ENCODE measurements at places on chromosomes 4 and X.

DNA sequence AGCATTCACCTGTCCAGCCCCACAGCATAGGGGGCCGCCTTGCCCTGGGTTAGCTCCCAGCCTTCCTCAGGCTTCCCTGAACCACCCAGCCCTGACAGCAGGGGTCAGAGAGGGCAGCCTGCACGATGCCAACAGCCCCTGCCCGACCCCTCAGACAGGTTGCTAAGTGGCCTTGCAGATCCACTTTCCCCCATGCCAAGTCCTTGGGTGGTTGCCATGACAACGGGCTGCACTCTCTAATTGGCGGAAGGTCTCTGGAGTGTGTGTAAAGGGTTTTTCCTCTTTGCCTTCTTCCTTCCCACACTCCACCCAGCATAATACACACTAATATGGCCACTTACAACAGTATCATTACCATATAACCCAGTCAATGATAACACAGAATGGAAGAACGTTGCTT lies 99.6 kb upstream of the AFAP1 start:
- DNase-seq: peak; percentile 85

- DNase-seq: no peak
Observed at GRCh38 chrX:72001471-72001870, 90.8 kb downstream of the NHSL2 start.

- DNase-seq: no peak
Observed at GRCh38 chr4:148574502-148574901, 132.3 kb upstream of the NR3C2 start.

DNA sequence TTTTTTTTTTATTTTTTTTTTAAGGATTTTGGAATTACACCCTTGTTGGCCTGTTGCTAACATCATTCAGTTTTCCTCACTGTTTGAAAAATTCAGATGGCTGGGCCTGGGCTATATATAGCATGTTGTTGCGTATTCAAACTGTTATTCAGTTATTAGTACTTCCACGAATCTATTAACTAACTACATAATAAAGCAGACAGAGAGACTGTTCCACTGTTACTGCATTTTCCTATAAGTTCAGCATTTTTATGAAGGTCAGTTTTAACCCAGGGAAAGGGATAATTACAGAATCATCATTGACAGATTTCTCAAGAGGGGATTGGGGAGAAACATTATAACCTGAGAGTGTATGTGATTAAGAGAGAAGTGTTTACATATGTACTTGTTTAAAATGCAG lies 3.1 kb downstream of the DOCK11 start:
- no peak for DNase-seq

DNA sequence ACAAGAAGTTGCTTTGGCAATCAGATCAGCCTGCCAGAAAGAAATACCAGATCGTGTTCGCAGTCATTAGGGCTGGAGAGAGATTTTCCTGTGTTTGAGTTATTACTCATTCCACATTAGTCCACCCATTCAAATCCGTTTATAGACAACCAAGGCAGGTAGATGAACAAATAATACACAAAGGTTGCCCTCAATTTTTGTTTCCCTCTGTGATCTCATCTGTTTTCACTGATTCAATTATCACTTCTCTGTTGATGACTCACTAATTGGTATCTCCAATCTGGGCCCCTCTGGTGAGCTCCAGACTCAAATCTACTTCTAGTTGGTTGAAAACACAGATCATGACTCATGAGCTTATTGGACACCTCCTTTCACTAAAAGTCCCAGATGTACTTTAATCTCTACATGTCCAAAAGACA lies 54.5 kb downstream of the CHM start:
- DNase-seq: no peak

DNA sequence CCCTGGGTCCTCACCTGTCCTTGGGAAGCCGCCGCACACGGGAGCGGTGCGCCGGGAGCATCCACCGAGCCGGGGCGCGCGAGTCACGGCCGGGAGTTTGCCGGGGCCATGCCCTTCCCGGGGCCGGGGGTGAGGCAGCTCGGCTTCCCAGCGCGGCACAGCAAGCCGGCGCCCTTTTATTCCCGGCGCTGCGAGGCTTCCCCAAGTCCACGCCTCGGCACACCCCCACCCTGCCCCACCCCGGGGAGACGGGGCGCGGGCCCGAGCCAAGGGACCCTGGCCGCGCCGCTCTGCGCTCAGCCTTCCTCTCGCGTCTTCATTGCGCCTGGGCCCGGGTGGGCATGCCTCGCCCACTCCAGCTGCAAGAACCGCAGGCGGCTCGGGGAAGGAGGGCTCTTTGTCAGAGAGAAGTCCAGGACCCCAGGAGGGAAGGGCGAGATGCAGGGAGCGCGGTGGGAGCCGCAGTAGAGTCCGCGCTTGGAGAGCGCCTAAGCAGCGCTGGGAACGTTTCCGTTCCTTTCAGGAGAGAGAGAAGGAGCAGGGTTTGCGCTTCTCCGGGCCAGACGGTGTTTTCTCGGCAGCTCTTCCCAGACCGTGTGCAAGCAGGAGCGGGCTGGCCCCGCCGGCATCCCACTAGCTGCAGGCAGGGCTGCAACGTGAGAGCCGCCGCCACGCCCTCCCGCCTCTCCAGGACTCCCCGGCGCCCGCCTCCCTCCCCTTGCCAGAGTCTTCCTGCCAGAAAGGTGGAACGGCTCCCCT lies at the start of gene MXRA5:
MXRA5 (minus strand) TSS at position 152 of the 759 bp plus-strand sequence. CDS start 2,819 bp downstream, outside the sequence.
- DNase-seq: peak; percentile 36

GRCh38 chr4:39699687-39700409 lies 1.9 kb downstream of the UBE2K start:
- DNase-seq: no peak

- no peak for DNase-seq
Observed at GRCh38 chrX:102837847-102838246, 99.2 kb upstream of the RAB40AL start.

DNA sequence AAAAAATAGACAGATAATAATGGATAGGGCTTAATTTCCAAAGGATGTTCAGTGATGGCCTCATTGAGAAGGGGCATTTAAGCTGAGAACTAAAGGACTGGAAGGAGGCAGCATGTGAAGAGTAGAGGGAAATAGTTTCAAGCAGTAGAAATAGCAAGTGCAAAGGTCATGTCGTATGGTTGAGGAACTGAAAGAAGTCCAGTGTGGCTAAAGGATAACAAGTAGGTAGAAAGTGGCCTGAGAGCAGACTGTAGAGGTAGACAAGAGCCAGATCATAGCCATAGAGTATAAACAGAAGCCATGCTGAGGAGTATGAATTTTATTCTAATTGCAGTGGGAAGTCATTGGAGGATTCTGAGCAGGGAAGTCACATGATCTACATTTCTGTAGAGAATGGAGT lies 72.3 kb downstream of the GRIA3 start:
- DNase-seq: no peak

GRCh38 chrX:134622813-134623185 lies 35.5 kb downstream of the PLAC1 start:
- no peak for DNase-seq

DNA sequence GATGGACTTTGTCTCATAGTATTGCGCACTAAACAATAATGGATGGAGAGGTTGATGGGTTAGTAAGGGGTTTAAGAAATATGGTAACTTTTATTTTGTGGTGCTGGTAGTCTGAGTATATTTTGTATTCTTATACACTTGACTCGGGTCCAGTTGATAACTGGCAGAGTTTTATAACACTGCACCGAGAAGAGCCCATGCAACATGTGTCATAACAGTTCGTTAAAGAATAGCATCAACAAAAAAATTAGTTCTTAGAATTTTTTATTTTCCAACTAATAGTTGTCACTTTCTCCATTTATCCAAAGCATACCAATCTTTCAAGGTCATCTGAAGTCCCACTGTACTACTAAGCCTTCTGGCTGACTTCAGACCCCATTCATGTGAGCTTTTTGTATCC lies 175.1 kb downstream of the SOWAHB start:
- no peak for DNase-seq

GRCh38 chr4:41318839-41319530 lies 62.3 kb downstream of the UCHL1 start:
- DNase-seq: no peak

GRCh38 chr4:4677556-4678522 lies 136.0 kb upstream of the STX18 start:
- peak; percentile 40 for DNase-seq

- DNase-seq: no peak
Observed at GRCh38 chr4:81833576-81833975, 361.9 kb upstream of the RASGEF1B start.

DNA sequence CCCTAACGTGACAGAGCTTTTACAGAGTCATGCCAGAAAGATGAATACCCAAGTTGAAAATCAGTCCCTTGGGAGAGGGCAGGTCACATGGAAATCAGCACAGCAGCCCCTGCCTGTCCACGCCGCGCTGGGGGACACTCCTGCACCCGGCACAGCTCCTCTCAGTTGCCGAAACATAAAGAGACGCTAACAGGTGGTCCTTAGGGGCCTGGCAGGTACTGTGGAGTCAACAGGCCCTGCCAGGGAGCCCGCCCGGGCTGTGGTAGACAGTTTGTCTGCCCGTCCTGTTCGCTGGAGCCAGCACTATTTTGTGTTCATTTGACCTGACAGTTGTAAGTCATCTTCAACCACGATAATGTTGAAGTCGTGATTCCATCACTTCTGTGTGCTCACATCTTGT lies 30.5 kb downstream of the NELFA start:
- DNase-seq: no peak

GRCh38 chrX:154408659-154409221 lies 314 bp downstream of the DNASE1L1 start:
- DNase-seq: no peak

- no peak for DNase-seq
Observed at GRCh38 chr4:48258845-48259397, 10.7 kb downstream of the TEC start.

- no peak for DNase-seq
Observed at GRCh38 chr4:185541251-185541727, 6.0 kb upstream of the PDLIM3 start.

- DNase-seq: no peak
Observed at GRCh38 chr4:7945709-7946380, 6.2 kb upstream of the AFAP1 start.

GRCh38 chrX:107477406-107477805 lies 28.0 kb downstream of the FRMPD3 start:
- DNase-seq: no peak

- no peak for DNase-seq
Observed at GRCh38 chr4:107210450-107211239, 174.5 kb upstream of the DKK2 start.

DNA sequence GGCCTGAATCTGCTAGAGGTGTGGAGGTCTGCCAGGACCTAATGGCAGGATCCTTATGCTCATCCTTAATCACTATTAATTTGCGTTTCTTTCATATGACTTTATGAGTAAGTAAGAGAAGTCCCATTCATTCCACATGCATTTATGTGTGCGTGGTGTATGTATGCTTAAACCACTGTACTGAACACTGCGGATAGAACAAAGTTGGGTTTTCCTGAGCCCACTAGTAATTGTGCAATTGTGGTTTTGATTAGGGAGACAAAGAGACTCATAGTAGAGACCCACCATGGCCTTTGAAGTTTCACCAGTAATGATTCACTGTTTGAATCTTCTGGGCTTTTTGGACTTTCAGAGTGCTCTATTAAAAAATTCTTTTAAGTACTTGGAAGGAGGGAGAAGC lies 498.5 kb upstream of the DIPK2B start:
- DNase-seq: no peak

DNA sequence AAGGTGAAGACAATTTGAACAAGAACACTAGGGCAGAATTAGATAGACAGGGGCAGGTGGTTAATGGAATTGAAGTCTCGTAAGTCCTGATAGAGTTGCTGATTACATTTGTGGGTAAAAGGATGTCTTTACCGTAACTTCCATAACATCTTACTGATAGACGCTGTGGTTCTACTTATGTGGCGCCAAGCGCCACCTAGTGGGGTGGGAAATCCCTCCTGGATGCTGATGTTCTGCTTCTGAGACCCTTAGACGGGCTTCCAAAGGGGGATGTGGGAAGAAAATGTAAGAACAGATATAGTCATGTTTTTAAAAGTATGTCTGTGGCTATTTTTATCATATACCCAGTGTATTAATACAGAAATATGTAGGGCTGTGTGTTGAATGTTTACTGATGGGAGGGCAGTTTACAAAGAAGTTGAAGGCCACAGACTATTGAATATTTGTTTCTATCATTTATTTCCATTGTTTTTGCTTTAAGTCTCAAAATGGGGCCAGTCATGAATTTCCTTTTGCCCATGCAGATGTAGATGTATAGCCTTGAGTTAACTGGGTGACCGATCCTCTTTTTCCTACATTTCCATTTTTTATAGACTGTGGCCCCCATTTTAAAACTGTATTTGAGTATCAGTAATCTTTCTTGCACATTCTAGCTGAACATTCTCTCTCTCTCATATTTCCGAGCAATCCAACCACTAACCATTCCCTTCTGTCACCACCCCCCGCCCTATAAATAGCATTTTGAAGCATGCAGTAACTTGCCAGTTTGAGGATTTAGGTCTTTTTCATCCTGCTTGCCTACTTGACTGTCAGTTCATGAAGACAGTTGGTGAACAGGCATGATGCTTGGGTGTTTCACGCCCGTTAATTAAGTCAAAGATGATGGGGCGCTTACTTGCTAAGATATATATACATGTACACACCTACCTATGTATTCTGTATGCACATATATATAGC lies 12.1 kb upstream of the TLR8 start:
- peak; percentile 42 for DNase-seq

- no peak for DNase-seq
Observed at GRCh38 chrX:138723301-138723700, 11.8 kb upstream of the FGF13 start.

DNA sequence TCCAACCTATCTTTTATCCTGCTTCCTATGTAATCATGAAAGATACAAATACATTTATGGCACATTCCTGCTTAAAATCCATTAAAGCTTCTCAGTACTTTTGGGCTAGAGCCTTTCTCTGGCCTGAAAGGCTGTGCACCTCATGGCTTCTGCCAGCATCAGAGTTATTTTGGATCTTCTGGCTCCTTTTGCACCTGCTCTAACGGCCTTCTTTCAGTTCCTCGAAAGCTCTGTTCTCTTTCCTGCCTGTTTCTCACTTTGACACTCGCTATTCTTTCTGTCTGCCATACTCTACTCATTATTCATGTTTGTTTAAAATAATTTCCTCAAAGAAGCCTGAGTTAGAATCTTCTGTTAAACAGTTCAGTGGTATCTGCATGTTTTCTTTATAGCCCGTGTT lies 86.0 kb downstream of the LRP2BP start:
- DNase-seq: no peak

DNA sequence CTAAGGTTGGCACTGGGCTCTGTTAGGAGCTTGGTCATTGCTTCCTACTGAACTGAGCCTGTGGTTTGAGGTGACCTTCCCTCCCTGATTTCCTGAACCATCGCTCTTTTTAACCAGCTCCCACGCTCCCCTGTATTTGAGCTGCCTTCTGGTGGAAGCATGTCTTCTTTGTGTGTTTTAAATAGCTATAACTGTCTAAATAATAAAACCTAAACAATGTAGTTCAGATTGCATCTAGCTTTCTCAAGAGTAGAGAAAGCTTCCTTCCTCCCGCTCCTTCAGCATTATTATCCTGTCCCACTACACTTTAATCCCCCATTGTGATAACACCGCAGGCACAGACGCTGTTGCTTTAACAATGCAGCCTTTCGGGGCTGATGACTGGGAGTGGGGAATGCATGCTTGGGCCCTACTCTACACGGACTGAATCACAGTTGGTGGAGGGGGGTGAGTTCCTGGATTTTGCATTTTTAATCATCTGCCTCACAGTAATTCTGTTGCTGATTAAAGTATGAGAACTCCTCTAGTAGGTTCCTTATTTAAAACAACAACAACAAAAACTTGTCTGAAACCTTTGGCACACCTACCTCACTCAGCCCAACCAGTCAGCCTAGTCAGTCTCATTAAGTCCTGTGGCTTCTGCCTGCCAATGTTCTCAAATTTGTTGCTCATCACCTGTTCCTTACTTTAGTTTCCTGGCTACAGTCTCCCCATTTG lies 6.6 kb downstream of the SMS start:
- DNase-seq: peak; percentile 60

- no peak for DNase-seq
Observed at GRCh38 chr4:112927544-112927943, 121.9 kb upstream of the ANK2 start.

- no peak for DNase-seq
Observed at GRCh38 chrX:154371789-154372300, 2.6 kb downstream of the FLNA start.

Data from NCI-H2227 treated with DMSO at 0.1 percent for 48 hours (cell line).